ENCODE measurements at places on chromosomes 2 and 18.

DNA sequence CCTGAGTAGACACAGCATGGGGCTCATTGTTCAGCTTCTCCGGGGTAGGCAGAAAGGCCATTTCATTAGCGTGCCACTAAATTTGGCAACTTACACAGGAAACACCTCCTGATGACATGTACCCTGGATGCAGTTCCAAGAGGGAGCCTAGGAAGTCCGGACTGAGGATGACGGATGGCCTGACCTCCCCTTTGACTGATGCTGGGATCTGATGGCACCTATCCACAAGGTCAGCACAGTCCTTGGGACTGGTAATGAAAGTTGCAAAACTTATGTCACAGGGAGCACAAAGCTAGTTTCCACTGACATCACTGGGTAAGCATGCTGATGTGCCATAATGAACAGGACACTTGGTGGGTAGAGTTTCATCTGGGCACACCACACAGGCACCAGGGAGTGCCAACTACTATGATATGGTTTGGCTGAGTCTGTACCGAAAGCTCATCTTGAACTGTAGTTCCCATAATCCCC lies 126.7 kb upstream of the ARL4C start:
- DNase-seq, result peak; percentile 11
- H3K4me3 ChIP-seq, result no peak overlapping the region
- no peaks in the 10 kb centered on the region for H3K4me1 ChIP-seq

DNA sequence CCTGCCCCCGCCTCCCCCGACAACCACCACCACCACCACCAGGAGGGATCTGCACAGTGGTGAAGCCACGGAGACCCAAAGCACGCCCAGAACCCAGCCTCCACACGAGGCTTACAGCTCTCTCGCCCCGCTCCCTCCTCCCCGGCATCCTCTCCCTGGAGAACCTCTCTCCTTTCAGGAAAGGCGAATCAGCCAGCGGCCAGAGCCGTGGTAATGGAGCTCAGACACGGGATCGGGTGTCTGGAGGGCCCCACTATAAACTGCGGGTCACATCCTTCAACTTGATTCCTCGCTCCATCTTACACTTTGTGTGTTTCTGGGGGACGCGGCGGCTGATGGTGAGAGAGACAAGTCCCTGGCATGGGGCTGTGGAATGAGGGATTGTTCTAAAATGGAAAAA lies 271.5 kb upstream of the SIX2 start:
- no peaks in the 10 kb centered on the region for H3K36me3 ChIP-seq
- H3K4me3 ChIP-seq, result no peak overlapping the region
- H3K4me1 ChIP-seq, result peaks cover 39% of the 10 kb centered on the region

DNA sequence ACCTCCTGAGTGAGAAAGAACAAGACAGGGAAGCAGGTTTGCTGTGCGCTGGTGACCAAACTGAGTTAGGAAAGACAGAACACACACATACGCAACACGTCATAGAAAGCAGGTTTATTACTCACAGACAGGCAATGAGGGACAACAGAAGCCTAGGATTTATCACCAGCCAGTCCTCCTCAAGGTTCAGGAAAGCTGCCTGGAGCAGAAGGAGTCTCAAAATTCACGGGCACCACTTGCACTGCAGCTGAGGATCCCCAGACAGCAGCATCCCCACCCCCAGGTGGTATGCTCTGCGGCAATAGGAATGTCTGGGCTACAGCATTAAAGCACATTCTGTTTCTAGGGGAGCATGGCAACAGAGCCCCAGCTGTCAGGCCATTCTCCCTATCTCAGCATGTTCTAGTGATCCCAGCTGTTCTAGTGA lies 284.4 kb upstream of the RGPD4 start:
- H3K36me3 ChIP-seq, result no peaks in the 10 kb centered on the region
- H3K4me3 ChIP-seq, result peak overlapping the region; percentile 17
- peak overlapping the region; percentile 84 for H3K27ac ChIP-seq
- H3K4me1 ChIP-seq, result peaks cover 7% of the 10 kb centered on the region
- peak; percentile 70 for DNase-seq
- H3K27me3 ChIP-seq, result no peaks in the 10 kb centered on the region

GRCh38 chr2:209905691-209906090 lies 96.7 kb upstream of the RPE start:
- no peak overlapping the region for H3K4me3 ChIP-seq
- H3K4me1 ChIP-seq, result no peaks in the 10 kb centered on the region
- no peak overlapping the region for H3K27ac ChIP-seq
- H3K36me3 ChIP-seq, result no peaks in the 10 kb centered on the region
- DNase-seq, result peak; percentile 62

- no peaks in the 10 kb centered on the region for H3K36me3 ChIP-seq
- H3K4me1 ChIP-seq, result no peaks in the 10 kb centered on the region
- H3K27me3 ChIP-seq, result no peaks in the 10 kb centered on the region
- H3K4me3 ChIP-seq, result no peak overlapping the region
- no peak for DNase-seq
- H3K27ac ChIP-seq, result no peak overlapping the region
These were observed 217.2 kb downstream of the DOK6 start for GRCh38 chr18:69617888-69618287.

DNA sequence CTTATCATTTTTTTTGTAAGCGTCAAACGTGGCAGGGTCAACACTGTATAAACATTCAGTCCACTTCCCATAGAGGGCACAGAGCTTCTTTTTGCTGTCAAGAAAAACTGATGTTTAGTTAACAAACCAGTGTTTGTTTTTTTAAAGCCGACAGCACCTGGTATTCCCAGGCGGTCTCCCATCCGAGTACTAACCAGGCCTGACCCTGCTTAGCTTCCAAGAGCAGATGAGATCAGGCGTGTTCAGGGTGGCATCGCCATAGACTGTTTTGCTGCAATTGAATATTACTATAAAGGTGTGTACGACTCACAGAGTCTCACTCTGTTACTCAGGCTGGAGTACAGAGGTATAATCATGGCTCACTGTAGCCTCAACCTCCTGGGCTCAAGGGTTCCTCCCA lies 31.5 kb downstream of the CABYR start:
- peaks cover 41% of the 10 kb centered on the region for H3K36me3 ChIP-seq
- H3K27ac ChIP-seq, result no peak overlapping the region
- DNase-seq, result no peak
- H3K4me1 ChIP-seq, result no peaks in the 10 kb centered on the region
- H3K4me3 ChIP-seq, result no peak overlapping the region

DNA sequence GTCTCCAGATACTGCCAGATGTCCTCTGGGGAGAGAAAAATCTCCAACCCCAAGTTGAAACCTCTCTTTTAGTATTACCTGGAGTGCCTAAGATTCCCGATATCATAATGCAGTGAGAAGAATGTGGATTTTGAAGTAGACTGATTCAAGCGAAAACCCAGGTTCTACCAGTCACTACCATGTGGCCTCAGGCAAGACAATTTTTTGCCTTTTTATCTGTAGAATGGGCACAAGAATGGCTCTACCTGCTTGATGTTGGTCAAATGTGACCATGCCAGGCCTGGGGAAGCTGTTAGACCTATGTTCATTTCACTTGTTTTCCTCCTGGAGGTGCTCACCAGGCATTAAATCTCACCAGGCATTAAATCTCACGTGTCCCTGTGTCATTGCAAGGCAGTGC lies 131.3 kb downstream of the DDX1 start:
- H3K4me1 ChIP-seq, result peaks cover 5% of the 10 kb centered on the region
- no peak overlapping the region for H3K27ac ChIP-seq
- H3K4me3 ChIP-seq, result no peak overlapping the region
- DNase-seq, result no peak
- peaks cover 10% of the 10 kb centered on the region for H3K27me3 ChIP-seq

GRCh38 chr2:108942888-108943287 lies 46.1 kb downstream of the EDAR start:
- no peaks in the 10 kb centered on the region for H3K36me3 ChIP-seq
- H3K27ac ChIP-seq, result no peak overlapping the region
- peaks cover 20% of the 10 kb centered on the region for H3K4me1 ChIP-seq
- H3K4me3 ChIP-seq, result no peak overlapping the region
- peaks cover 7% of the 10 kb centered on the region for H3K27me3 ChIP-seq
- no peak for DNase-seq

- H3K4me1 ChIP-seq, result no peaks in the 10 kb centered on the region
- H3K4me3 ChIP-seq, result no peak overlapping the region
- peak; percentile 50 for DNase-seq
- H3K27me3 ChIP-seq, result no peaks in the 10 kb centered on the region
These were observed 24.8 kb upstream of the RPE start for GRCh38 chr2:209977386-209978239.

GRCh38 chr2:187403568-187404260 lies 44.3 kb downstream of the CALCRL start:
- H3K4me3 ChIP-seq, result no peak overlapping the region
- peak; percentile 67 for DNase-seq
- peak overlapping the region; percentile 63 for H3K27ac ChIP-seq
- no peaks in the 10 kb centered on the region for H3K36me3 ChIP-seq

GRCh38 chr2:119306196-119306590 lies 60.4 kb downstream of the C2orf76 start:
- H3K4me1 ChIP-seq, result no peaks in the 10 kb centered on the region
- H3K4me3 ChIP-seq, result no peak overlapping the region
- H3K27me3 ChIP-seq, result no peaks in the 10 kb centered on the region
- no peak for DNase-seq
- no peaks in the 10 kb centered on the region for H3K36me3 ChIP-seq
- no peak overlapping the region for H3K27ac ChIP-seq

DNA sequence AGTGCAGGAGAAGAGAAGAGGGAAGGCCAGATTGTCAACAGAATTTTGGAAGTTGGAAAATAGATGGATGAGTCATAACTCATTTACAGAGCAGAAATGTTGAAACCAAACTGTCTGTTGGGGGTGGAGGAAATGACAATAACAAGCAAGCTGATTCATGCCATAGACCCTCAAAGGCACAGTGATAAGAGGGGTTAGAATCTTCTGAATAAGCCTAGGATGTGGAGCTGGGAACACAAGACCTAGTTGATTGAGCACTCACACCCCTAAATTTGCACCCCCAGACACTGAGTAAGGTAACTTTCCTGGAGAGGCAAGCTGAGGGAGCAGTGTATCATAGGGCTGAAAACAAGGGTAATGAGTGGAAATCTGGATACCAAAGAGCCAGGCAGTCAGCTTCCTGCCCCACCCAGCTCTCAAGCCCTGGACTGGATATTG lies 141.4 kb downstream of the SCG2 start:
- H3K4me3 ChIP-seq, result no peak overlapping the region
- H3K27me3 ChIP-seq, result no peaks in the 10 kb centered on the region
- DNase-seq, result no peak
- H3K27ac ChIP-seq, result no peak overlapping the region

GRCh38 chr2:79862756-79863155 lies 349.9 kb downstream of the CTNNA2 start:
- DNase-seq, result no peak
- no peak overlapping the region for H3K27ac ChIP-seq
- H3K4me1 ChIP-seq, result no peaks in the 10 kb centered on the region

GRCh38 chr2:149489452-149489851 lies 98.1 kb downstream of the MMADHC start:
- H3K4me1 ChIP-seq, result peaks cover 2% of the 10 kb centered on the region
- H3K4me3 ChIP-seq, result no peak overlapping the region
- no peak for DNase-seq
- peaks cover 3% of the 10 kb centered on the region for H3K27me3 ChIP-seq
- no peaks in the 10 kb centered on the region for H3K36me3 ChIP-seq

- H3K4me1 ChIP-seq, result peaks cover 70% of the 10 kb centered on the region
- peaks cover 48% of the 10 kb centered on the region for H3K36me3 ChIP-seq
These were observed at the start of gene CHRNG for GRCh38 chr2:232539298-232540231. Gene CHRNG (plus strand): TSS chr2:232539692. CDS start chr2:232539748, 56 bp downstream.

DNA sequence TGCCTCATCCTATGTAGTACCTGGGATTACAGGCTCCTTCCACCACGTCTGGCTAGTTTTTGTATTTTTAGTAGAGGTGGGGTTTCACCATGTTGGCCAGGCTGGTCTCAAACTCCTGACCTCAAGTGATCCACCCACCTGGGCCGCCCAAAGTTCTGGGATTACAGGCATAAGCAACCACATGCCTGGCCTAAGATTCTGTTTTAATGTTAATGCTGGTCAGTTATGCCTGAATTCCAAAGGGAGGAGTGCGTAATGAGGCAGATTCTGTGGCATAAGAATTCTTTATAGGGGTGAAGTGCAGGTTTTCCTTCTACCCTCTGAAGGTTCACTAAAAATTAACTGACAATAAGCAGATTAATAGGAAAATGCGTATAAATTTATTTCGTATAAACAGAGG lies 1343.8 kb upstream of the LRRTM1 start:
- H3K4me3 ChIP-seq, result no peak overlapping the region
- no peak for DNase-seq
- H3K27ac ChIP-seq, result no peak overlapping the region
- no peaks in the 10 kb centered on the region for H3K27me3 ChIP-seq

- no peak overlapping the region for H3K27ac ChIP-seq
- no peaks in the 10 kb centered on the region for H3K27me3 ChIP-seq
- no peaks in the 10 kb centered on the region for H3K36me3 ChIP-seq
- H3K4me1 ChIP-seq, result no peaks in the 10 kb centered on the region
- H3K4me3 ChIP-seq, result no peak overlapping the region
These were observed 71.2 kb downstream of the BCL2L11 start for GRCh38 chr2:111191877-111192276.

DNA sequence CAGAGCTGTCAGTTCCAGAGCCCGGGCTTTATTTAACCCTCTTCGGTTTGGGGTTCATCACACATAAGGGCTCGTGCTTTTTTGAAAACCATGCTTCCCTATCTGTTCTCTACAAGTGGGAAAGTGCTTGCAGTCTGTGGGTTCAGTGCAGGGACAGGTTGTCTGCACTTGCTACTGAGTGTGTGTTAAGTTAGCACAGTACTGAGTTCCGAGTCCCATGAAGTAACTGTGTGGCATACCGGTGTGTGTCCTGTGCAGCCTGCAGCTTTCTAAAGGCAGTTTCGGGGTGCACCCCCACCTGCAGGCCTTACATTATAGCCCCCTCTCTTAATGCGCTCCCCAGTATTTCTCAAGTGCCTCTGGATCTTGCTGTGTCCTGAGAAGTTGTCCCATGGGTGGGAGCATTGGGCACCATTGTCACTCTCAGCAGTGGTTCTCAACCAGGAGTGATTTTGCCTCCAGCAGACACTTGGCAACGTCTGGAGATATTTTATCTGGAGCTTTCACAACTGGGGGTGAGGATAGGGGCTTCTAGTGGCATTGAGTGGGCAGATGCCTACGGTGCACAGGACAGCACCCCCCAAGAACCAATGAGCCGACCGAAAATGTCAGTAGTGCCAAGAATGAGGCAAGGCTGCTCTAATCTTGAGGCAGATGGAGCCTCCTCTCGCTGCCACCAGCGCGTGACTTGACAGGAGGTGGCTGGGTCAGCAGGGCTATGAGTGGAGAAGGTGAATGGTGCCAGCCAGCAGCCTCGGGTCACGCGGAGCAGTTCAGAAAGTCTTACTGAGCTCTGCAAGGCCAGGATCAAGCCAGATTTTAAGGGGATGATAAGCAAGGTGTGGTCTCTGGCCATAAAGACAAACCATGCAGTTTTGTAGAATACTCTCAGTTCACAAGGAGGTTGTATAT lies 152.2 kb downstream of the SMAD7 start:
- H3K4me3 ChIP-seq, result no peak overlapping the region
- no peak for DNase-seq
- peaks cover 20% of the 10 kb centered on the region for H3K36me3 ChIP-seq
- peaks cover 40% of the 10 kb centered on the region for H3K4me1 ChIP-seq
- H3K27ac ChIP-seq, result no peak overlapping the region

Data from muscle of leg (tissue), 16 donors.